GM23248 (cell line): ENCODE measurements at places on chromosomes 5 and 9. TPM values are rescaled to one million over a fixed set of nuclear protein-coding genes. Genes with fewer than 3 reads are reported as not detected.

DNA sequence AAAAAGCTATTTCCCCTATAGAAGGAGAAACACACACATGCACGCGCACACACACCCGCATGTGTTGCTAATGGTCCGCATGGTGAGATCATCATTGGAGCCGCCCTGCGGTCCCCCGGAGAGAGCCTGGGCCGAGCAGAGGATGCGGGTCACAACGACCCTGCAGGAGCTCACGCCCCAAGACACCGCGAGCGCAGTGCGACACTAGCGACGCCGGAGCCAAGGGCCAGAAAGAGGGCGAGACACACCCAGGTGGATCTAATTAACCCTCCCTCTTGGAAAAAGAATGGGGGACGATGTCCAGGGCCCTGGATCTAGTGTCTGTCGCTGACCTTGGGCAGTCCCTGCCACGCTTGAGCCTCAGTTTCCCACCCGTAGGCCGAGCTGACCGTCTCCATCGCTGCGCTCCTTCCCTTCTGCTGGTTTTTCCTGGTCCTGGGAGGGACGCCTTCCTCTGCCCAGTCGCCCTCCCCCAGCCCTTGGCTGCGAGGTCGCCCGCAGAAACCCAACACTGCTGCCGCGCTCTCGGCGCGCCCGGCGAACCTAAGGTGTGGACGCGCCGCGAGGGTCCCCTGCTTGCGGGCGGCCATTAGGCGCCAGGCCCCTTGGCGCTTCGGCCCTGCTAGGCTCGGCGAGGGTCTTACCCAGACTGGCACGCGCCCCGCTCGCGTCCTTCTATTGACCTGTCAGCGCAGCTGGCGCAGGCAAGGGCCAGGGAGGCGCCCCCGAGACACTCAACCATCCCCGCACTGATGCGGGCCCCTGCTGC lies 47.5 kb upstream of the RNF20 start:
- peak; percentile 71 for DNase-seq

DNA sequence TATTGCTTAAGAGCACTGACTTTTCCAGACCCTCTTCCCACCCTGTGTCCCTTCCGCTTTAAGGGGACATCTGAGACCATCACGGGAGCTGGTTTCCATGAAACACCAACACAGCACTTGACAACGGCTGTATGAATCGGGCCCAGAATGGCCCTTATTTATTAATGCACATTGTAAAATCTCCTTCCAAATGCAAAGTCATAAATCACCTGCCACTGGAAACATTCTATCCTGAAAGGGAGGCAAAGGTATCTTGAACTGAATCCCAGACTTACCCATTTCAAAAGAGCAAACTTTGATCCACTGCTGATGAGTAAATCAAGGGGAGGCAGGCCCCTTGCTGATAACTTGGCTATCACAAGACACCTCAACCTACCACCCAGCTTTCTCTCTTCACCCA lies 37.4 kb downstream of the SHB start:
- no peak for DNase-seq

DNA sequence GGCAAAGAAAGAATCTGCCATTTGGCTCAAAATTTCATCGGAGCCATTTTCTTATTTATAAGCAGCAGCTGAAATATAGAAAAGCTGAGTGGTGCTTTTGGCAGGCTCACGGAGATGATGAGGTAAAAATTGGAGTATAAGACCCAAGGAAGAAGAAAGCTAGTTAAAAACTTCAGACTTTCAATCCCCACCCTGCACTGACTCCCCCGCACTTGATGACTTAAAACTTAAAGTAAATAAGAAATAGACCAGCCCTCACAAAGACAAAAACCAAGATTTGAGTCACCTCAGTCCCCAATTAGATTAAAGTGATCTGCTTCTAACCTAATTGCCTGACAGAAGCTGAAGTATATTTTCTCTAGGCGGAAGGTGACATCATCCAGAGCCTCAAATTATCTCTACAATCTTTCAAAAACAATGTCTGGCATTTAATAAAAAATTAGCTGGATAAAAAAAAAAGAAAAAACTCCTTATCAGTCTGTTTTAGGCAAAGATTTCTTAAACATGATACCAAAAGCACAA lies 124.0 kb upstream of the PJA2 start:
- peak; percentile 36 for DNase-seq

The PCDH12 gene
- polyA plus RNA-seq: 0.11 and 0.36 TPM in 2 replicates

The PHF24 gene
- polyA plus RNA-seq: 0.34 TPM in 1 of 2 replicates, not detected in the other
